BJ (cell line): ENCODE measurements at places on chromosomes 13 and 19.
A peak's percentile ranks its signal among the peaks of the same experiment; 100 is the strongest.

DNA sequence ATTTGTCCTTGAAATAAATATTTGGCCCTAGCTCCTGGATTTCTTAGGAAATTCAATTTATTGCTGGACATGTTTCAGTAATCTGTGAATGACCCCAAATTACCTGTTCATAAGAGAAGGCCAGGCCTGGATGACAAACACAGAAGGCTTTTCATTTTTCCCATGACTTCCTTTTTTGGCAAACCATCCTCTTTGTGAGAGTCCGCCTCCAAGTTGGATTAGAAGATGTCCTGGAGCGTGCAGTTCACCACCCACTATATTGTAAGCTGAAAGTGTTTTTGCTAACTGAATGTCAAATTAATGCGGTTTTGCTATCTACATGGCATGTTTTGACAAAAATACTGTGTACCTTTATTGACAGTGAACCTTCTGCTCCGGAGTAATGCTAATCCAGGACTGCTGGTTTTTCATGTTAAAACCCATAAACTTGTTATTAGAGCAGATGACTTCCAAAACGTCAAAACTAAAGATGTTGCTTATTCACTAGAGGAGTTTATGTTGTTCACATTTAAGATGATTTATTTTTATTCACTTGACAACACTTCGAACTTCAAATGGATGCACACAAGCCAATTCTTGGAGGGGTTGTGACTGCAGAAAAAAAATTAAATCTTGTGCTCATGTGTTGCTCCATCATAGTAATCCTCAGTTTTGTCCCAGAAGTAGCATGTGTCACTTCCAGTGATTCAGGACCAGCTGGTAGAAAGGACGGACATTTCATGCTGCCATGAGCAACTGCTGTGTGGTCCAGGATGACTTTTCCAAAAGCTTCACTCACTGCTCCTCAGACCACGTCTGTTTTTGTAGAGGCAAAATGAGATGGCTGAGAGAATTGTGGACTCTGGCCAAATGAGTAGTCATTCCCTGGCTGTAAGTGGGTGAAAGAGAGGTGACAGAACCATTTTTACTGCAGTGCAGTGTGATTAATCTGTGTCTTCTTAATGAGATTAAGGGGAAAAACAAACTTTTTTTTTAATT is 71.0 kb downstream of the ITGBL1 start:
- peak; percentile 26 for DNase-seq

DNA sequence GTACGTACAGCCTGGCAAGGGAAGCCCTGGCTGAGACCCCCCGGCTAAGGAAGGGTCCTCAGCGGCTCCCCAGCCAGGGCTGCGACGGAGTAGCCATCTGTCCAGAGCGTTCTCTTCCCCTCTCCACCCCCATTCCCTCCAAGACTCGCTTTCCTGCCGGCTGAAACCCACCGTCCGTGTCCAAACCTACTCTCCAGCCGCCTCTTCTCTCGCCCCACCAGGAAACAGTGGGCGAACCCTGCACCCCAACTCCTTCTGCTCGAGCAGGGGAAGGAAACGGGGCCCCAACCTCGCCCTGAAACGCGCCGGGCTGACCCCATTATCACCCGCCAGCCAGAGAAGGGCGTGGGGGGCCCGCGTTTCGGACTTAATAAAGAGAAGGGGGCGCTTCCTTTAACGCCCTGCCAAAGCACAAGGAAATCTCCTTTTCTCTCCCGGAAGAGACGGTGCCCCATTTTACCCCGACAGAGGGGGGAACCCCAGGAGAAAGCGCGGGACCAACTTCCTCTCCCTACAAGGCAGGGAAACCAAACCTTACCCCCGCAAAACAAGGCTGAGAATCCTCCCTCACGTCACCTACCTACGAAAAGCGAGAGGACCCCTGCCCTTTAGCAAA is 2.5 kb downstream of the ZC3H4 start:
- DNase-seq, result no peak

GRCh38 chr13:44601586-44601985 is 25.5 kb upstream of the TSC22D1 start:
- DNase-seq, result no peak

- DNase-seq, result no peak
Observed at GRCh38 chr13:31878495-31878894, 139.2 kb downstream of the RXFP2 start.

GRCh38 chr13:96844616-96845015 is 149.7 kb downstream of the OXGR1 start:
- DNase-seq, result no peak

GRCh38 chr19:6413291-6413690 is 11.3 kb downstream of the KHSRP start:
- no peak for DNase-seq

- DNase-seq, result no peak
Observed at GRCh38 chr19:2523630-2524311, 47.8 kb downstream of the GADD45B start.

DNA sequence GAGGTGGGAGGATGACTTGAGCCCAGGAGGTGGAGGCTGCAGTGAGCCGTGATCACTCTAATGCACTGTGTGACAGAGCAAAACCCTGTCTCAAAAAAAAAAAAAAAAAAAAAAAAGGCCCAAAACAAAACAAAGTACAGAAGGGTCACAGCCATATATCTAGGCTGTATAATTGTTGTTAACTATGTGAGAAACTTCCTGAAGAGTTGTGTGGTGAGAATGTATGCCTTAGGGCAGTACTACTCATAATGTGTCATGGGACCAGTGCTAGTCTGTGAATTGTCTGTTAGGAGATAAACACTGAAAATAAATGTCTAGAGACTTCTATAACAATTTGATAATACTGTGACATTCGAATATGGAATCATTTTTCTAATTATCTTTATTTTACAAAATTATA is 43.1 kb downstream of the PAN3 start:
- peak; percentile 53 for DNase-seq

- no peak for DNase-seq
Observed at GRCh38 chr19:57105976-57106721, 13.6 kb upstream of the USP29 start.

DNA sequence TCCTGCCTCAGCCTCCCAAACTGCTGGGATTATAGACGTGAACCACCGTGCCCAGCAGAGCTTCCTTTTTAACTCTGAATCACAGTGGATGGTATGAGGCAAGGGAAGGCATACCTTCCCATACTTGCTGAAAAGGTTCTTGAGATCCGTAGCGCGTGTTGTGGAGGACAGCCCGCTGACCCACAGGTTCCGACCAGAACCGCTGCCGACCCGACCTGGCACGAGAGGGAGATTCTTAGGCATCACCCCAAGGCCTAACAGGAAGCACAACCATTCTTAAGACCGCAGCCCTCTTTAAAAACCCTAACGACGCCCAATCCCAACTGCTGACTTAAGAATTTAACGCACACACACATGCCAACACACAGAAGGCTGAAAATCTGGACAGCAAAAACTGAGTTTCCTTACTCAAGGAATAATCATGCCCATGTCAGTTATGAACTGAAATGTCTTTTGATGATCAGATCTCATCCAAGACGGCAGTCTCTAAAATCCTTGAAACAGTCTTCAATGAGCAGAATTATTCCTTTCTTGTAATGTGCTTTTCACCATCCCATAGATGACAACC is 12.6 kb downstream of the SAFB2 start:
- DNase-seq, result no peak

DNA sequence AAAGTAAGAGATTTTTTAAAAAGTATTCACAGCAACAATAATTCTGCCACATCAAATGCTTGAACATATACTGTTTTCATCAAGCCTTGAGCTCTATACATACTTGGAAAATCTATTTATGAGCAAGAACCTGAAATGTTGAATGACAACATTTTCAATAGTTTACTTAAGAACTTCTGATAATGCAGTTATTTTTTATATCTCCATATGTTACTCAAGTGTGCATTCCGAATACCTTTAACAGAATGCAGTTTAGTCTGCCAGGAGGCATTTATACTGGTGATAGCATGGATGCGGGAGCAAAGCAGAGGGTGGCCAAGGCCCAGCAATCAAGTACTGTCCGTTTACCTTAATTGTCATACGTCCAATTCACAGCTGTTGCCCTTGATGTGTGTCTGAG is 589.5 kb downstream of the KCTD12 start:
- no peak for DNase-seq

GRCh38 chr19:13790354-13790753 is 4.9 kb upstream of the ZSWIM4 start:
- no peak for DNase-seq

DNA sequence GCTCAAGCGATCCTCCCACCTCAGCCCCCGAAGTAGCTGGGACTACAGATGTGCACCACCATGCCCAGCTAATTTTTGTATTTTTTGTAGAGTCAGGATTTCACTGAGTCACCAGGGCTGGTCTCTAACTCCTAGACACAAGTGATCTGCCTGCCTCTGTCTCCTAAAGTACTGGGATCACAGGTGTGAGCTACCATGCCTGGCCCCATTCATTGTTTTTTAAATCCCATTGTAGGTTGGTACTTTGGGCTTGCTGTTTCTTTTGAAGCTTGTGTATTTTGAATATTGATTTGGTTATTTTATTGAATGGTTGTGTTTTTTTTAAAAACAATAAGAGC is 26.7 kb downstream of the ZMYM2 start:
- DNase-seq, result no peak

- DNase-seq, result no peak
Observed at GRCh38 chr19:17070421-17070820, 4.8 kb downstream of the HAUS8 start.

DNA sequence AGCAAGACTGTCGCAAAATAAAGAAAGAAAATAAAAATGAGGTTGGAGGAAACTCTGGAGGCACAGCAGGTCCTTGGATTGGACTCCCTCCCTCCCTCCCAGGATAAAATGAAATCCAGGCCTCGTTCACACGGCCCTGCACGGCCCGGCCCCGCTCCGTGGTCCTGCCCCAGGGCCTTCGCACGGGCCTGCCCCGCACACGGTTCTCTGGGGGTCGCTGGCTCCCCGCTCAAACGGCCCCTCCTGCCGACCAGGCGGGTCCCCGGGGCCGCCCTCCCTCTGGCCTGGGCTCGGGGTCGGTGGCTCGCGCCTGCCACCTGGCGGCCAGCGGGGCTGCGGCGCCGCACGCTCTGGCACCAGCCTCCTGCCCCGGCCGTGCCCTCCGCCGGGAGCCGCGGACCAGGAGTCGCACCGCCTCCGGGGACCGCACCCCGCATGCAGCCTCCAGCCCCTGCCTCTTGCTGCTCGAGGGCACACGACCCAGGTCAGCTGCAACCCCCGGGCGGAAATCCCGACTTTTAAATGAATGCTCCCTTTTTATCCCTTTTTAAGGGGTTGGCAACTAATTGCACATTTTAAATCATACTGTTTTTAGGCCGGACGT is 1.5 kb upstream of the WDR18 start:
- no peak for DNase-seq

- DNase-seq, result no peak
Observed at GRCh38 chr19:37564624-37565369, 29.8 kb downstream of the ZNF571 start.
